Stimulated activated CD8-positive, alpha-beta memory T cell treated with anti-CD3 and anti-CD28 coated beads, Interleukin-12 subunit alpha, Interleukin-12 subunit beta, amount 100 ng/mL, for 1 hour (primary cell): ENCODE measurements at places on chromosomes 12 and 14.
A peak's percentile ranks its signal among the peaks of the same experiment; 100 is the strongest.

DNA sequence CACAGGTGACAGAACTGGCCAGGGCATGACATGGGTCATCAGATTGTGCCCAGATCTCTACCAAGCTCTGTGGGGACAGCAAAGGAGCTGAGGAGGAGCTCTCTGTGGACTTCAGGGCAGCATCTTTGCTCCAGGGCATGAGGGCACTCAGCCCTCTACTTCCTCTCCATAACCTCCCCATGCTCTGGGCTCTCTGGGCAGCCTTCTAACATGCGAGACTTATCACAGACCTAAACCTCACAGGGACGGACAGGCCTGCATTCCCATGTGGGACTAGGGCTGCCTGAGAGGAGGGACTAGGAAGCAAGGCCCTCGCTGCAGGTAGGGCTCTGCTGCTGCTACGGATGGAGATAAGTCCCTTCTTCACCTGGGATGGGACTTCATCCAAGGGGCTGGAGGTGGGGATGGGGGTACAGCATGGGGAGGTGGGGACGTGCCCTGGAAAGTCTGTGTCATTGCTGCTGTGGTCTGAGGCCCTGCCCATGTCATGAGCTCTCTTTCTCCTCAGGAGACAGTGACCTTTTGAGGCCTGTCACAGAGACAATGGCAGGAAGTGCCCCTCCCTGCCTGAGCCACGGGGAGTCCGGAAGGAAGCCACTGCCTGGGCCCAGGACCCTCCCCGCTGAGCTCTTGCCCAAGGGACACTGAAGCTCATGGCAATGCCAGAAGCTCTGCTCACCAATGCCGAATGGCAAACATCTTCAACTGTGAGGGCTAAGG is 44.1 kb downstream of the PITPNM2 start:
- no peak for DNase-seq

GRCh38 chr14:89728964-89729363 is 225.6 kb downstream of the EFCAB11 start:
- DNase-seq: no peak

GRCh38 chr12:125330645-125331341 is 265.6 kb downstream of the AACS start:
- peak; percentile 6 for DNase-seq

DNA sequence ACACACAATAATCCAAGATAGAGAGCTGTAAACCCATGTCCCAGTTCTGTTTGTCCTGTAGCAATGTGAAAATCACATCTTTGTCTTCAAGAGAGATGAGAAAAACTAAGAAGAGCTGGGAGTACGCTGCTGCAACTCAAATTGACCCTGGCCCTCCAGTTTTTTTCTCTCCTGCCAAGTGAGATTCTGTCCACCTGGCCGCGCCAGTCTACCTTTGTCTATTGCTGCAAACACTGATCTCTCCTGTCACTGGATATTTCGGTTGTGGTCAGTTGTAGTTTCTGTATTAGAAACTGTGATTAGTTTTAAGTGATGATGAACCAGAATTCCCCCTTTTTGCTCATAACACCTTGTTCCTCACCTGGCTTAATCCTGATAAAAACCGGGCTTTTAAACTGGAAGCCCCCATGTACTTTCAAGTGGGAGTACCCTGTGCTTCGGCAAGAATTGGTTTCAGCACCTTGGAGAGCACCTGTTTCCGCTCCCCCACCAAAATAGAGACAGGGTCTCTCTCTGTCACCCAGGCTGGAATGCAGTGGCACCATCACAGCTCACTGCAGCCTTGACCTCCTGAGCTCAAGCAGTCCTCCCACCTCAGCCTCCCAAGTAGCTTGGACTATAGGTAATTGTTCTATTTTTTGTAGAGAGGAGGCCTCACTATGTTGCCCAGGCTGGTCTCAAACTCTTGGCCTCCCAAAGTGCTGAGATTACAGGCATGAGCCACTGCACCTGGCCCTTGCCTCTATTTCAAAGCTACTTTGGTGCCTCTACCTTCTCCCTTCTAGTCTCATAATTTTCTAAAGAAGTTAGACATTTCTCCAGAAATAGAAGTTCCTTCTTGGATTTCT is 156.8 kb downstream of the PHETA1 start:
- no peak for DNase-seq

GRCh38 chr12:65082406-65082805 is 38.7 kb downstream of the WIF1 start:
- DNase-seq: no peak

DNA sequence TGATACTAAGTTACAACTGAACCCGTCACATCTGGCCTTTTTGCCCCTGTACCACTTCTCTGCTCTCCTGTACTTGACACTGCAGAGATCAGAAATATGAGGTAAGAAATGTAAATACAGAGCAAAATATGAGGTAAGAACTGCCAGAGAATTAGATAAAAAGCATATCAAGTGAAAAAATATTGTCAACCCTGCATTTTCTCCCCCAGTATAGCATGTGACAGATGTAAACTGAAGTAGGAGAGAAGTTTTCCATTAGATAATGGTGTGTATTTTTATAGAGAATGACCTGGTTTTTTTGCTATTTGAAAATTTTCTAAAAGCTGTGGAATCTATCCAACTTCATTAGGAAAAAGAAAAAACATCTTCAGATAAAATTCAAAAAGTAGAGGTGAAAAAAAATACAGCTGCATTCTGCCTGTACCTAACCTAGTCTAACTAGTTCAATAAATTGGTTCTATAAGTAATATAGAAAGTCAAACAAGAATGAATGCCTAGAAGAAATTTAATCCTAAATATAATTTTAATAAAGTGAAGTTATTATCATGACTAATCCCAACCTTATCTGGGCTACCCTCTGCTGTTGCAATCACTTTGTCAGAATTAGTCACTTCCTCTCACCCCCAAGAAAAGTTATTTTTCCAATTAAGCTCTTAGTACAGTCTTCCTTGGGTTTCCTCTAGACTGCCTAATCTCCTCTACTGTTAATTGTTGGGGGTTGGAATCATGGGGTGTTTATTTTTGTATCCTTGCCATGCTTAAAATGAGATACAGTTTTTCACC is 210.0 kb downstream of the RASSF9 start:
- no peak for DNase-seq

GRCh38 chr12:12791756-12792369 is 6.4 kb downstream of the APOLD1 start:
- DNase-seq: no peak

GRCh38 chr14:36521598-36522345 is 1.7 kb upstream of the NKX2-1 start:
- no peak for DNase-seq

DNA sequence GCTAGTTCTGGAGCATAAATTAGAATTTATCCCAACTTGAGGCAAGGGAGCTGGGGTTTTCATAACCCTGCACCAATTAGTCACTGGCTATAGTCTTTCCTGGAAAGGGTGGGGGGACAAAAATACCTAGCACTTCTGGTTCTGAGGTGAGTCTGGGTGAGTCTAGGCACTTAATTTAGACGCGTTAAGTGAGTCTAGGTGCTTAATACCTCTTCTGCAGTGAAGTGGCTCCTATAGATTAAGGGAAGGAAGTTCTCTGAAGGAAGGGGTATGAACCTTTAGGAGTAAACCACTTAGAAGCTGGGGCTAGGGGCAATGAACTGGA is 251.7 kb downstream of the EFCAB11 start:
- no peak for DNase-seq

GRCh38 chr14:43625294-43625693 is 881.8 kb downstream of the FSCB start:
- no peak for DNase-seq

- no peak for DNase-seq
Measured at GRCh38 chr12:1595690-1596347, 1.4 kb upstream of the FBXL14 start.

GRCh38 chr14:93163564-93163963 is 21.1 kb downstream of the MOAP1 start:
- no peak for DNase-seq

DNA sequence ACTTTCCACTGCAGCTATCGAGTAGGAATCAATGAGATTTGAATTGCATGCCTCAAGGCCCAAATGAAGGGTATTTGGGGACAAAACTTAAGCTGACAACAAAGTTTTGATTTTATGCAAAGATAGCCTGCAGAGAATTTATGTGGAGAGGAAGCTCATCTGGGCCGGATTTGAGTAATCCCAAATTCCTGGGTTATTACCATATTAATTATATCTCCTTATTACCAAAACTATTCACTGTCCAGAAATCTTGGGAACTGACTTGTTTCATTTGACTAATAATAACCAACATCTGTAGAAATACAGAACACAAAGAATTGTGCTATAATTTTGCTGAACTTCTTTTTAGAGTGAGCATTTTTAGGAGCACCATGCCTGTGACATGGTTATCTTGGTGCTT is 70.4 kb downstream of the KITLG start:
- no peak for DNase-seq

- DNase-seq: peak; percentile 28
Measured at GRCh38 chr14:23352506-23353432, at the start of gene SLC22A17. TSS of gene SLC22A17 (minus strand) at chr14:23352887.

GRCh38 chr12:64137117-64137516 is 85.0 kb downstream of the KICS2 start:
- no peak for DNase-seq

- DNase-seq: no peak
Measured at GRCh38 chr14:57009585-57010515, 199.6 kb upstream of the OTX2 start.

DNA sequence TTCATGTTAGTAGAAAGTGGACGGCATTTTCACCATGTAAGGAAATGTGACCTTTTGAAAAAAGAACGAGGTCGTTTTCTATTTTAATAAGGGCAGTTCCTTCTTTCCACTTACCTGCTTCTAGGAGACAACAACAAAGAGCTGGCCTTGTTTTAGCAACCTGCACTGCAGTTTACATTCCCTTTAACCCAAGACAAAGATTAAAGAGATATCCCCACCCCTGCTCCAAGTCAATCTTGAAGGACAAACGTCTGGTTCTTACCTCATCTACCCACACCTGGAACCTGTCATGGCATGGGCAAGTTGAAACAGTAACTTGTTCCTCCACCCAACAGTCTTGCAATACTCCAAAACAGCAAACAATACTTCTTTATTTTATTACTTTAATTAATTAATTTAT is 32.7 kb downstream of the ZCCHC8 start:
- no peak for DNase-seq

- no peak for DNase-seq
Measured at GRCh38 chr12:123102781-123103503, 47.9 kb downstream of the PITPNM2 start.

DNA sequence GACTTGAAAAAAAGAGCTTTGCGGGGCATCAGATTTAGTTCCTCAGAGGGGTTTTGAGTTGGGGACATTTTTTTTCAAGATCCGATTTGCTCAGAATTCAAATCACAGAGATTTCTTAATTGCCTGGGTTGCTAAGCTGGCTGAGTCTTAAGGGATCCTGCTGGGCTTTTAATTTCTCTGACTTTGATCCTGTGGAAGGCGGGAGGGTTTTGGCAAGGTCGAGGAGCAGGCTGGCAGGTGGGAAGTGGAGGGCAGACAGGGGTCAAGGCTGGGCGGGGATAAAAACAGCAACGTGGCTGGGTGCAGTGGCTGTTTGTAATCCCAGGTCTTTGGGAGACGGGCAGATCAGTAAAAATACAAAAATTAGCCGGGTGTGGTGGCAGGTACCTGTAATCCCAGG is 33.5 kb upstream of the CCDC63 start:
- no peak for DNase-seq

DNA sequence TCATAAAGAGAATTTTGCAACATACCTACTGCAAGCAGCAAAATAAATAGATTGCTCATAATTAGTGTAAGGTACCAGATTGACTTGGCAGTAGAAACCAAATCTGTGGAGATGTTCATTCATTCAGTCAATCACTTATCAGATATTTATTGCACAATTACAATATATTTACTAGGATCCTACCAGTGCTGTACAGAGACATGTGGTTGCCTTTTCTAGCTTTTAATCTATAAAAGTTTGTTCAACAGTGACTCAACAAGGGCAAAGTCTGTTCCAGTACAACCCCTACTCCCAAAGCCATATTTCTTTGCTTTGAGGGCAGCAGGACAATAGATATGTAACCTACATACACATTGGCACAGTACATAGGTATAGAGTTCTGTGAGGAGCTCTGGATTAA is 27.3 kb downstream of the ABCD2 start:
- DNase-seq: no peak

- no peak for DNase-seq
Measured at GRCh38 chr12:11668611-11669010, 19.1 kb downstream of the ETV6 start.

- DNase-seq: no peak
Measured at GRCh38 chr12:100967189-100967588, 172.6 kb downstream of the ANO4 start.

GRCh38 chr14:20417250-20418186 is 4.2 kb upstream of the TEP1 start:
- no peak for DNase-seq

DNA sequence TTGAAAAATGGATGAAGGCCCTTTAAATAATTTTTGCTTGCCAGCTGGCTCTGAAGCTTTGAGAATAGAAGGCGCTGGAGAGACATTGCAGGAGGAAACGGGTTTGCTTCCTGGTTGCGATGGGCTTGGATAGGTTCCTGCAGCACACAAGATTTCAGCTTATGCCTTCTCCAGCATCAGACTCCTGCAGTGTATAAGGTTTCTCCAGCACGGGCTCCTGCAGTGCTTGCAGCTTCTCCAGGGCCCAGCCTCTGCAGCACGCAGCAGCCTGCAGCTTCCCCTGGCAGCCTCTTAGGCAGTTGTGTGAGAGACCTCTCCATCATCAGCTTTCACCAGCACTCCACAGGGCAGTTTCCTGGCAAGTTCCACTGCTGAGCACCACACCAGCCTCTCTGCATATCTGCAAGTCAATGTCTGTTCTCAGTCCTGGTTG is 78.7 kb upstream of the ZDHHC17 start:
- DNase-seq: no peak

GRCh38 chr12:39033782-39034181 is 128.4 kb upstream of the CPNE8 start:
- DNase-seq: no peak

DNA sequence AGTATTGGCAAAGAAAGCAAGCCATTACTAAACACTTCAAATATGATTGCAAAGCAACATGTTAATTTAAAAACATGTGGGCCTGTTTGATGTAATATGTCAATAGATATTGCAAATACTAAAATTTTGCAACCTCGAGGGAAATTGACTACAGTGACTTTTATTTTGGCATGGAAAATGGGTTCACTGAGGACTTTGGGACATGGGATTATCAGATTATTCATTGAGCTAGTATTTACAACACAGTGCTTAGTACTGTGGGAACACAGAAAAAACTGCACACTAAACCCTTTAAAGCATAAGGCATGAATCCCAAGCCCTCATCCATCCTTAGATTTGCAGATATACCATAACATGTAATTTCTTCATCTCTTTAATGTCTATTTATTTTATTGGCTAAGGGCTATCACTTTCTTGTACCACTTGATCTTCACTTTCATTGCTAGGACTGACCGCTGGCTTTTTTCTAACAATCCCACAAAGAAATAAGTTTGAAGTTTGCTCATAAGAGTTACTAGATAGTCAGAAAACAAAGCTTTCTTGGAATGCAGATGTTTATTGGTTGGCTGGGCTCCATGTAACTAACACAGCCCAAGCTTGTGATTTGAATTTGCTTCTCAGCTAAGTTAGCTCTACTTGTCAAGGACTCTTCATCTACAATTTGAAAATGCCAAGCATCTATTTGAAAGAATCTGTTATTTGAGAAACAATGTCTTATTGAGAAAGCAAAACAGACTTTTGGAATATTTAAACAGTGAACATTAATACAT is 48.7 kb downstream of the PPFIBP1 start:
- DNase-seq: no peak

GRCh38 chr12:130136509-130137039 is 25.7 kb upstream of the FZD10 start:
- DNase-seq: no peak

- DNase-seq: no peak
Measured at GRCh38 chr12:8780389-8780788, 42.0 kb upstream of the A2ML1 start.
